Activated B cell treated with CpG ODN at 0.5 μM for 24 hours (primary cell): ENCODE measurements at places on chromosomes 1 and 21. TPM values are rescaled to one million over a fixed set of nuclear protein-coding genes. Genes with fewer than 3 reads are reported as not detected.

DNA sequence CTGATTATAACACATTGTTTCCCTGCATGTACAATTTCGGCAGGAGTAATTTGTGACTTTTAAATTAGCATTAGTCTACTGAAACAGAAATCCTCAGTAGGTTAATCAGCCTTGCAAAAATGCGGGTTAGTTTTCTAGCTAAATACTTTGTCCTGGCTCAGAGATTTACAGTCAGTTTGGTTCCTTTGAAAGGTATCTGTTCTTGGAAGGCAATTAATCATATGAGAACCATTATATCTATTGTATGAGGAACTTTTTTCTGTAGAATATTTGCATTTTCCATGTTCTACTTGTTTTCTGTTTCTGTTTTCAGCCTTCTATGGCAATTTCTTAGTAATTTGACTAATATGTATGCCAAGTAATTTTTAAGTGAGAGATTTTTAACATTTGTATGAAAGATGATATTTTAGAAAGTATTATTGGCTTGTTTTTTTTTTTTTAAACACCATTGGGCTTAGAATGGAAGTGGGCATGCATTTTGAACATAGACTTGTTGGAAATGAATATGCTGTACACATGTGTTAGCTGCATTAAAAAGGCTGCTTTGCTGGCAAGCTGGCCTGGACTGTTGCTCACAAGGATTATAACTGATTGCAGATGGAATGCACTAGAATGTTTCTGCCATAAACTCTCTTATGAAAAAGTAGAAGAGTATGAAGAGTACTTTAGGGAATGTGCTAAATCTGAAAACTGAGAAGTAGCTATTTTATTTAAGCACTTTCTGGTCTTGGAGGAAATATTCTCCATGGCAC lies 26.2 kb downstream of the KIF1B start:
- no peak overlapping the region for H3K27ac ChIP-seq
- H3K4me1 ChIP-seq = peaks cover 16% of the 10 kb centered on the region
- H3K27me3 ChIP-seq = no peaks in the 10 kb centered on the region
- H3K36me3 ChIP-seq = peaks cover 1% of the 10 kb centered on the region

GRCh38 chr1:150876119-150876454 lies 312 bp downstream of the ARNT start:
- H3K27ac ChIP-seq = peak overlapping the region; percentile 88
- no peaks in the 10 kb centered on the region for H3K27me3 ChIP-seq
- peaks cover 31% of the 10 kb centered on the region for H3K4me1 ChIP-seq
- peaks cover 16% of the 10 kb centered on the region for H3K36me3 ChIP-seq

GRCh38 chr21:32538147-32538792 lies 47.1 kb downstream of the TCP10L start:
- peaks cover 22% of the 10 kb centered on the region for H3K27me3 ChIP-seq
- no peaks in the 10 kb centered on the region for H3K4me1 ChIP-seq
- H3K36me3 ChIP-seq = no peaks in the 10 kb centered on the region
- no peak for DNase-seq

GRCh38 chr1:41416552-41417334 lies 55.5 kb downstream of the FOXO6 start:
- peaks cover 14% of the 10 kb centered on the region for H3K27me3 ChIP-seq
- no peaks in the 10 kb centered on the region for H3K36me3 ChIP-seq
- H3K4me1 ChIP-seq = no peaks in the 10 kb centered on the region
- H3K27ac ChIP-seq = no peak overlapping the region

DNA sequence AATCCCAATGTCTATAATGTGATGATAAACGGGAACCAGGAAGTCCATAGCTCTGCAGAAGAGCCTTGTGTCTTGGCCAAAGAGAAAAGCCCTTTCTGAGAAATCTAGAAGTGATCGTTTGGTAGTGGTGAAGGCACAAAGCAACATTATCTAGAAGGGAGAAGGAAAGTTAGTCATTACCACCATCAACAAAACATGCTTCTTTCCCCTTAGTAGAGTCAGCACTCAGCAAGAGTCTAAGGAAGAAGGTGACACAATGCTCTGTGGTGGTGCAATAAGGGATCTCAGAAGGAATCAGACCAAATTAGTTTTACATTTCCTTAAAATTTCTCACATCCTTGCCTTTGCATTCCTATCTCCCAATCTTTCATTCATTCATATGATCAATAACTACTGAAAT lies 134.4 kb upstream of the PRDX6 start:
- H3K27me3 ChIP-seq = no peaks in the 10 kb centered on the region
- H3K27ac ChIP-seq = no peak overlapping the region
- no peak overlapping the region for H3K4me3 ChIP-seq
- H3K36me3 ChIP-seq = no peaks in the 10 kb centered on the region
- DNase-seq = no peak
- no peaks in the 10 kb centered on the region for H3K4me1 ChIP-seq

DNA sequence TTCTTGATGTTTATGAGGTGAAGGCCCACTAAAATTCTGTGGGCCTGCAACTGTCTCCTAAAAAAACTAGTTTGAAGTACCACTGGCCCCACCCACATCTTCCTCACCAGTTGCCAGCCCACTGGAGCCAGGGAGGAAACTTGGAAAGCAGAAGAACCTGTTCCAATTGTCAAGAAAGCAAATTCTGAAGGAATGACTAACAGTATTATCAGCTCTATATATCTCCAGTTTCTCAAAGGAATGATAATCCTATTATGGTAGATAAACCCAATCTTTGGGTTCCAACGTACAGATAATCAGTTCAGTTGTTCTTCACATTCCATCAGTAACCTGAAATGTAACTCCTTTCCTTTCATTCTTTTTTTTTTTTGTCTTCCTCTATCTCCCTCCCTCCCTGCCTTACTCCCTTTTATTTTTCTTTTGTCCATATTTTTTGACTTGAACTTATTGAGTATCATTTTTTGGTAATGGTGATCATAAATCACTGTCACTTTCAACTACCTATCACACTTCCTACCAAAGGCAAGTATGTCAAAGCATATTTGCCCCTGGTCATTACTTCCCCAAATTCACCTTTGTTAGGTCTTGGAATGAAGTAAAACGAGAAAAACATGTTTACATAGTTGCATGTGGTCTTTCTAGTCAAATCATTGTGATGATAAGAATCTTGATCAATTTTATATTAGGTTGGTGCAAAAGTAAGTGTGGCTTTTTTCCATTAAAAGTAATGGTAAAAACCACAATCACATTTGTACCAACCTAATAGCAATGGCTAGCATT lies 943.4 kb downstream of the TTLL7 start:
- peaks cover 3% of the 10 kb centered on the region for H3K36me3 ChIP-seq
- H3K27ac ChIP-seq = no peak overlapping the region
- H3K27me3 ChIP-seq = no peaks in the 10 kb centered on the region
- H3K4me3 ChIP-seq = no peak overlapping the region
- no peak for DNase-seq

DNA sequence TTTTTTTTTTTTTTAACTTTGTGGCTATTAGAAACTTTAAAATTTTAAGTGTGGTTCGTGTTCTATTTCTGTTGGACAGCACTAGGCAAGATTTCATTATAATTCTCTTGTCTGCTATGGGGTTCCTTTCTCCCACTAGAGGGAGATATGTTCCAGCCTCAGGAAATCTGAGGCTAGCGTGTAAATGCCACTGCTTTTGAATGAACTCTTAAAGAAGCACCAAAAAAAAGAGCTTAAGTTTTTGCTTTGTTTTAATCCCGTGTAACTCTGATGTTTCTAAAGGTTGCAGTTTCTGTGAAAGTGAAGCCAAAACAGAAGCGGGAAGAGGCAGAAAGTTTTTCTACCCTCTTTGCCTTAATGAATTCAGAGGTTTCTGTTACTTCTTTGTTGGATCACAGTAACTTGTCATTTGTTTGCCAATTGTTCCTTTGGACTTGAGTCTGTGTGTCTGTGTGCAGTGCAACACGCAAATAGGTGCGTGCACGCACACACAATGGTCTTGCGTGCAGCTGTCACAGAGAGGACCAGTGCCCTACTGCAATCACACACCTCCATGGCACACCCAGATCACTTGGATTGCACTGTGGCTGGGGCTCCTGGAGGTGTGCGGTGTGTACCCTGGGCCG lies 32.3 kb downstream of the HHAT start:
- H3K36me3 ChIP-seq = no peaks in the 10 kb centered on the region
- no peaks in the 10 kb centered on the region for H3K4me1 ChIP-seq
- no peak overlapping the region for H3K4me3 ChIP-seq

GRCh38 chr21:37751268-37751975 lies 164.8 kb downstream of the KCNJ6 start:
- DNase-seq = no peak
- no peak overlapping the region for H3K4me3 ChIP-seq
- H3K27me3 ChIP-seq = peaks cover 2% of the 10 kb centered on the region
- H3K27ac ChIP-seq = no peak overlapping the region
- no peaks in the 10 kb centered on the region for H3K4me1 ChIP-seq
- H3K36me3 ChIP-seq = no peaks in the 10 kb centered on the region

- no peaks in the 10 kb centered on the region for H3K4me1 ChIP-seq
- peaks cover 11% of the 10 kb centered on the region for H3K27me3 ChIP-seq
- no peak for DNase-seq
Observed at GRCh38 chr1:115854005-115854404, 13.1 kb upstream of the NHLH2 start.

GRCh38 chr1:50651476-50652263 lies 228.4 kb upstream of the DMRTA2 start:
- no peaks in the 10 kb centered on the region for H3K27me3 ChIP-seq
- H3K4me3 ChIP-seq = no peak overlapping the region
- H3K36me3 ChIP-seq = peaks cover 18% of the 10 kb centered on the region
- no peaks in the 10 kb centered on the region for H3K4me1 ChIP-seq

PLA2G2D gene
- total RNA-seq = 0.16 and 0.29 TPM in 2 replicates

KRTAP13-2 gene
- total RNA-seq = not detected in 2 replicates

GJB3 gene
- not detected in 2 replicates for total RNA-seq

CNIH3 gene
- 1.8 and 2.3 TPM in 2 replicates for total RNA-seq

ENSA gene
- total RNA-seq = 202 and 227 TPM in 2 replicates

PRDM2 gene
- total RNA-seq = 183 and 194 TPM in 2 replicates

DDAH1 gene
- total RNA-seq = 0.05 and 0.07 TPM in 2 replicates

PROX1 gene
- 1.00 and 1.7 TPM in 2 replicates for total RNA-seq

VCAM1 gene
- not detected in 2 replicates for total RNA-seq
